Sciatic nerve (tissue), 2 donors: ENCODE measurements at places on chromosomes 4 and X.

- no peak for DNase-seq
These were observed 346.0 kb upstream of the GATB start for GRCh38 chr4:152106781-152107321.

DNA sequence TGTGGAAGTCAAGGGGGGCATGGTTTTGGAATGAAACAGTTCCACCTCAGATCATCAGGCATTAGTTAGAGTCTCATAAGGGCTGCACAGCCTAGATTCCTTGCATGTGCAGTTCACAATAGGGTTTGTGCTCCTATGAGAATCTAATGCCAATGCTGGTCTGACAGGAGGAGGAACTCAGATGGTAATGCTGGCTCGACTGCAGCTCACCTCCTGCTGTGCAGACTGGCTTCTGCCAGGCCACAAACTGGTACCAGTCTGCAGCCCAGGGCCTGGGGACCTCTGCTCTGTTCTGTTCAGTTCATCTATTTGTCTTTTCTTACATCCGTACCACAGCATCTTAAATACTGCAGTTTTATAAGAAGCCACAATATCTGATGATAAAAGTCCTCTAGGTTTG is 12.2 kb upstream of the MSL3 start:
- DNase-seq: no peak

GRCh38 chr4:137069473-137069872 is 462.8 kb downstream of the PCDH18 start:
- no peak for DNase-seq

DNA sequence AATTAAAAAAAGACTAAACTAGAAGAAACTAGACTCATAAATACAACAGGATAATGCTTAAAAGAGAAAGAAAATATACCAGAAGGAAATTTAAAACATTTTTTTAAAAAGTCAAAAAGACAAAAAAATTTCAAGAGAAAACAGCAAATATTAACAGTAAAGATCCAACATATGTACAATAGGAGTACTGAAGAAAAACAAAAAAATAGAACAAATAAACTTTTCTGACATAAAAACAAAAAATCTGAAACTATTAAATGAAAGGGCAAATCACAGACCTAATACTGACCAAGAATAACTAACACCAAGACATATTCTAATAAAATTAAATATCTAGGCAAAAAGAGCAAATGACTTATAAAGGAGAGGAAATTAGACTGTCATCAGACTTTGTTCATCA is 11.5 kb downstream of the DNAJB14 start:
- DNase-seq: no peak

- DNase-seq: no peak
These were observed 119.6 kb downstream of the AFF2 start for GRCh38 chrX:148620023-148620422.

DNA sequence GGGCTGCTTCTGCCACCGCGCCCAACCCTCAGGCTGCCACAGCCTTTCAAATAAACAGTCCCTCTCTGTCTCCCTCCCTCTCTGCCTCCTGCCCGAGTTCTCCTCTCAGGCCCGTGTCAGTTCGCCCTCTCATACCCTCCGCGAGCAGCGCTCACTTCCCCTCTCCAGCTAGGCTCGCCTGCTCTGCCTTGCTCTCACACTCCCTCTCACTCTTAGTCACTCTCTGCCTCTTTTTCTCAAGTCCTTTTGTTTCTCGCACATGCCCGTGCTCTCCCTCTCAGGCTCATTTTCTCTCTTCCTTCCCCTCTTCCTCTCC is 3.2 kb downstream of the EFNB1 start:
- DNase-seq: peak; percentile 69

DNA sequence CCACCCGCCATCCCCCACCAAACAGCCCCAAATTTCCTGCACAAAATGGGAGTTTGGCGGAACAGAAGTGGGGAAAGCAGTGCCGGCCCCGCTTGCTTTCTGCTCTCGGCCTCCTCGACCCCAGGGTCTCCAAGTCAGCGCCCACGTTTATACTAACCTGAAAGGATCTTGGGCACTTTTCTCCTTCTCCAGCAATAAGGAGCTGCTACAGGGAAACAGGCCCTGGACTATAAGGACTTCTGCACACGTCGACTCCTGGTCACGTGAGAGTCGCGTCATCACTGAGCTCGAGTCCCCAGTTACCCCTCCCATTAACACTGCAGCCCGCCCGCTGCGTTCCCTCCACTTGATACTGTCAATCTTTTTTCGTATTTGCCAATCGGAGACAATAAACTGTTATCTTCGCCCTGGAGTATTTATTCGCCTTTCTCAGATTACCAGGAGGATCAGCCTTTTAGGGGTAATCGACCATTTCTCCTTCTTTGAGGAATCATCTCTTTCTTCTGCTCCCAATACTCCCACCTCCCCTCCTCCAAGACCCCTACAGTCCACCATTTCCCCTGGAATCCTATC is at the start of gene TCEAL8:
TSS of gene TCEAL8 (minus strand) at position 235 of the 573 bp plus-strand sequence. CDS start 1,176 bp downstream, outside the sequence.
- DNase-seq: peak; percentile 89

- no peak for DNase-seq
These were observed 18.5 kb upstream of the DCAF4L1 start for GRCh38 chr4:41963105-41963504.

- peak; percentile 79 for DNase-seq
These were observed 234.7 kb downstream of the OR13H1 start for GRCh38 chrX:131778269-131779218.
